ENCODE measurements at places on chromosomes 7 and 10.

DNA sequence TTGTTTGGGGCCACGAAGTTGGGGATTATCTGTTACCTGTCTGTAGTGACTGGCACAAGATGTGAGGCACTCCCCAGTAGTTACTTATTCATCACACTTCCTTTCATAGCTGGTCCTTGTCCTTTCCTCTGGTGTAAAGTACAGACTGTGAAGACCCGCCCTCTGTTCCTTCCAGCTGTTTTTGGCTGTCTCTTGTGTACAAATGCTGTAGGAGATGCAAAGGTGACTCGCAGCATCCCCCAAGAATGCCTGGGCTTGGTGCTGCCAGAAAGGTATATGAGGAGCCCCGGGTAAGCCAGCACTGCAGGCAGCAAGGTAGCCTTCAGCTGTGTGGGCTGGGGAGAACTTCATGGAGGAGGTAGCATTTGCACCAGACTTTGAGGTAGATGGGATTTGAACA lies 236.6 kb downstream of the EBF3 start:
- no peak for DNase-seq

GRCh38 chr10:62869958-62870357 lies 53.8 kb upstream of the EGR2 start:
- no peak for DNase-seq

- no peak for DNase-seq
Observed at GRCh38 chr7:157299613-157300368, 37.0 kb upstream of the DNAJB6 start.

GRCh38 chr10:131652438-131653139 lies 248.2 kb upstream of the PPP2R2D start:
- no peak for DNase-seq

DNA sequence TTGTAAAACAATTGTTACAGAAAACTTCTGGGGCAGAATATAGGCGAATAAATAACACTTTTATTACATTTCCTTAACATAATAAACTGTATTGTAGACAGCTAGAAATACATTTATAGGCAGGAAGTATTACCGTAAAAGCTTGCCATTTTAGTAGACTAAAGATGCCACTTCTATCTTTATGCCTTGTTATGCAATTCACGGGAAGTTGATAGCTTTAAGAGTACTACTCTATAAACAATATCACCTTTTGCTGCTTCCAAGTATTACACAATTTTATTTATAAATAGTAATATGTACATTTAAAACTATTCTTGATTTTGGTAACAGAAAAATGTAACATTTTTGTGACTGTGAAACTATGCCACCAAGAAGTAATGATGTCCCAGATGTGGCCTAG lies 37.9 kb downstream of the PALS2 start:
- DNase-seq, result no peak

DNA sequence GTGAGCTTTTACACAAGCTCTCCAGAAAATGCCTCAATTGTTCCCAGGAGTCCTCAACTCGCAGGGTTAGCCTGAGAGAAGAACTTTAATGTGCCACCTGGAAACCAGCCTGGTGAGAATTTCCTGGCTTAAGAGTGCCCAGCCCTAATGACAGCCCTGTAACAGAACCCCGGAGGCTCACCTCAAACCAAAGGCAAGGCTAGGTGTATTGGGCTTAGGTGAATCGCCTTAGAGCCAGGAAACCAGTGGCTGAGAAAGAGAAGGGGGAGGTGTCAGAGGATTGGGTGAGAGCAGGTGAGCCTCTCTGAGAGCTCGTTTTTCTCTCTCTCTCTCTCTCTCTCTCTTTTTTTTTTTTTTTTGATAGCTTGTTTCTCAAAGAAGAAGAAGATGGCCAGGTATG lies 7.3 kb downstream of the OCM2 start:
- no peak for DNase-seq

DNA sequence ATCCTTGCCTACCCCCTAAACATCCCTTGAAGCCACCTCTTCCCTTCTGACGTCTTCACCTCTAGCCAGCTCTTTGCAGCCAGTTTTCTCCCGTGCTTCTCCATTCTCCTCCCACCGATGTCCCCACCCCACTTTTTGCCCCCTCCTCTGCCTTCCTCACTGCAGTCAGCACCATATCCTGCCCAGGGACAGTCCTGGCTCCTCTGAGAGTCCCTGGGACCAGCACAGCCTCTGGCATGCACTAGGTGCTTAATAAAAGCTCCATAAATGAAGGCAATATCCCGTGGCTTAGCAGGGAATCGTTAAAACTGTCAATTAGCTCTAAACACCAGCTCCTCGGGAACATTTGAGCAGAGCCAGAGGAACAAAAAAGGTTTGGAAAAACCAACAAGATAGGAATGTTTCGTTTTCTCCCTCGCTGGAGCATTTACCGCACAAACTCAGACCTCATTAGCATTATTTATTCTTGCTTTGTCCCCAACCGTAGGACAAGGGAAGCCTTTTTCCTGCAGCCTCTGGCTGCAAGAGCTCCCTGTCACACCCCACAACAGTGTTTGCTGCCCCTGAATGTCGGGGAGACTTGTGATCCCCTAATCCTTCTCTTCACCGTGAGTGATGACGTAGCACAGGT lies 16.1 kb downstream of the MYL10 start:
- no peak for DNase-seq

GRCh38 chr10:110976577-110976976 lies 57.2 kb downstream of the SHOC2 start:
- no peak for DNase-seq

DNA sequence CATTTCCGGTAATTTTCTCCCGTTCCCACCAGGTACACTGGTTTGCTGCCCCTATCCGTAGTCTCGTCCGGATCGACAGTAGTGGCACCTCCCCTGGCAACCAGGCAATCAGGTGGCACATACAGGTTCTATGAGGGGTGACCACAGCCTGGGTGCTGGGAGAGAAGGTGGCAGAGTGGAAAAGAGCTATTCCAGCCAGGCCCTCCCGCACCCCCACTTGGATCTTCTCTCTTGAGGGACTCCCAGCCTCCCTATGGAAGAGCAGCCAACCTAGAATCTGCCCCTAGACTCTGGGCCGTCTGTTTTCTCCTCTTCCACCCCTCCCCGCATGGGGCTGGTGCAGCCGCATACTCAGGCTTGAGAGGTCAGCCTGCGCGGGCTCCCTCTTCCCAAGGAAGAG lies 58.6 kb downstream of the GPR26 start:
- no peak for DNase-seq

GRCh38 chr7:82567841-82568240 lies 124.3 kb upstream of the CACNA2D1 start:
- DNase-seq, result no peak

DNA sequence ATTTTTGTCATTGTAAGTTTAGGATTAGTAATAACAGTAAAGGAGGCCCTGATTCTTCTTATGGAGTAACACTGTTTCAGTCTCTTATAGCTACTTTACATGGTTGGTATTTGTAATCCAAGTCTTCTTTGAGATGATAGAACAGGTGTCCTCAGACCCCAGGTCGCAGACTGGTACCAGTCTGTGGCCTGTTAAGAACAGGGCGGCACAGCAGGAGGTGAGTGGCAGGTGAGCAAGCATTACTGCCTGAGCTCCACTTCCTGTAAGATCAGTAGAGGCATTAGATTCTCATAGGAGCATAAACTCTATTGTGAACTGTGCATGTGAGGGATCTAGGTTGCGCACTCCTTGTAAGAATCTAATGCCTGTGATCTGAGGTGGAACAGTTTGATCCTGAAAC lies 77.3 kb downstream of the STK31 start:
- DNase-seq, result no peak

GRCh38 chr10:130430291-130430690 lies 294.1 kb downstream of the GLRX3 start:
- no peak for DNase-seq

DNA sequence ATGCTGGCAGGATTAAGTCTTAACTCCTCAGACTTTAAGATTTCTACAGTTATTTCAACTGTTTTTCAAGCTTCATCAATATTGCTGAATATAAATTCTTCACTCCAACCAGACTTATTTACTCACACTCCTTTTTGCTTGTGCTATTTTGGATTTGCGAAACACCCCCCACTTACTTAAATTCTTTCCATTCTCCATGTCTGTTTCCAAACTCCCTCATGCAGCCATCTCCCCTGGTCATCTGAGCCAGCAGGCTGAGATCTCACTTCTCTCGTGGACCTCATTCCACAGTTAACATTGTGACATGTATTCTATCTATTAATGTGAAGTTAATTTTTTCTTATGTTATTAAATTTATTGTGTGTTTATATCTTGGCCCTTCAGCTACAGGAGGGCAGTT lies 188.9 kb upstream of the HDAC9 start:
- DNase-seq, result no peak

GRCh38 chr7:137687556-137688265 lies 159.1 kb downstream of the DGKI start:
- peak; percentile 72 for DNase-seq

DNA sequence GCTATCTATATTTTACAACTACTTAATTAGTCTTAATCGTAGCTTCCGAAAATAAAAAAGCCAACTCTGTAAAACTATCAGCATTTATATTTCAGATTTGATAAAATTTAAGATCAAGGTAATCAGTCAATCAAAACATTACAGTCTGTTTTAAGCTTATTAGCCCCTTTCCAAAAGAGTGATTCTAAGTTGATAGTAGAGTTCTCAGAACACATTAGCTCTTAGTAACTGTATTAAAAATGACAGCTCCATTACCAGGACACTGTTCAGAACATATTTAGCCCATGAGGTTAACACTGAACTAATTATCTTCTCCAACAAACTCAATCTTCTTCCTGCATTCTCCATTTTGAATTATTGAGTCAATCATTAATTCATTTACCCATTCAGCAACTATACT lies 110.3 kb upstream of the PALS2 start:
- DNase-seq, result no peak

DNA sequence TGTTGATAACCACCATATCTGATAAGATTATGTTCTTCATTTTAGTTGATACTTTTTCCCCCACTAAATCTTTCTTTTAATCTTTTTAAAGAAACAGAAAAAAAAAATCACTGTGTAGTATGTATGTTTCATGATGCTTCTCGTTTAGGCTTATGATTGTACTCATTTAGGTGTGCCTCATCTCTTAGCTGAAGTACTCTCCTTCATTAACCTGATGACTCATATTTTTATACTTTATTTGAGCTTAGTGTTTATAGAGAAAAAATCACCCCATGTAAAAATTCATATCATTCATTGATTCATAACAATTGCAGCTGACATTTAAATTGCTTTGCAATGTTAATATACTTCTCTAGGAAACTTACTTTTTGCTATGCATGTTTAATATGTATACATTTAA lies 158.9 kb downstream of the MLLT10 start:
- peak; percentile 14 for DNase-seq

GRCh38 chr10:110118891-110119621 lies 88.3 kb upstream of the MXI1 start:
- no peak for DNase-seq

DNA sequence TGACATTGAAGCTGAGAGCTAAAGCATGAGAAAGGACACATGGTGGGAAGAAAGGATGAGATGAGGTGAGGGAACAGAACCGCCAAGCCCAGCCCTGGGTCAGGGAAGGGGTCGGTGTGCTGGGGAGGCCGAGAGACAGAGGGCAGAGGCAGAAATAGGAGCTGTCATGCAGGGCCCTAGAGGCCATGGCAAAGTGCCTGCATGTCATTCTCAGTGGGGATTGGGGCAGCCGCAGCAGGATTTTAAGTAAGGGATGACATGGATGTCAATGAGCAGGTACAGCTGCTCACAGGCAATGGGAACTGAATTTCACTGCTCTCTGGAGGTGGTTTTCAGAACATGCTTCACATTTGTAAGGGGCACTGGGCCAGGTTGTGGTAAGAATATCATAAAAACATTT lies 227.4 kb downstream of the RAB11FIP2 start:
- no peak for DNase-seq

- DNase-seq, result no peak
Observed at GRCh38 chr7:98230746-98231471, 19.7 kb downstream of the BHLHA15 start.

DNA sequence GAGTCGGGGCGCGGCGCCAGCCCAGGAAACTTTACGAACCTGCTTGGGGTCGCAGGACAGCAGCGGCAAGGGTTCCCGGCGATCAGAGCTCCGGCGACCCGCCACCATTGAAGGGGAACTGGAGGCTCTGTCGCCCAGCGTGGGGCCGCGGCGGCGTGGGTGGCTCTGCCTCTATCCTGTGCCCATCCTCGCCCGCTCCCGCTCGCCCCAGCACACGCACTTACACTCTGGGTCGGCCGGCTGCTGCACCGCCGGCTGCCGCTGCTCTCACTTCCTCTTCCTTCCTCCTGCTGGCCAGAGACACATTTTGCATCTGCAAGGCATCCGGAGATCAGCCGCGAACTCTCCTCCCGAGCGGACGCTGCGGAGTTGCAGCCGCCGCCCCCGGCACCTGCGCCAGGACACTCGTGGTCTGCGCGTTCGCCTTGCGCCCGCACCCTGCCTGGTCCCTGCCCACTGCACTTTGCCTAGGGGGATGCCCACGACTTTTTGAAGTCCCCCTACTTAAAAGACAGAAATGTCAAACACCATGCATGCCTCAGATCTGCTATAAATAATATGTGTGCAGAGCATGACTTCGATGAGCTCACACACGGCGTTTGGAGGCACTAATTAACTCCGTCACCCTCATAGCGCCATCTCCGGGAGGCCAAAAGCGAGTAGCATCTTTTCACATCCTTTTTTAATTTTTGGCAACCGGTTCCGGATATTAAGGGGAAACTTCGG lies at the start of gene ELMO1:
TSS of gene ELMO1 (minus strand) at position 229 of the 726 bp plus-strand sequence. CDS start 106,174 bp downstream, outside the sequence.
- DNase-seq, result no peak
